ENCODE measurements at places on chromosomes 7 and 10.

DNA sequence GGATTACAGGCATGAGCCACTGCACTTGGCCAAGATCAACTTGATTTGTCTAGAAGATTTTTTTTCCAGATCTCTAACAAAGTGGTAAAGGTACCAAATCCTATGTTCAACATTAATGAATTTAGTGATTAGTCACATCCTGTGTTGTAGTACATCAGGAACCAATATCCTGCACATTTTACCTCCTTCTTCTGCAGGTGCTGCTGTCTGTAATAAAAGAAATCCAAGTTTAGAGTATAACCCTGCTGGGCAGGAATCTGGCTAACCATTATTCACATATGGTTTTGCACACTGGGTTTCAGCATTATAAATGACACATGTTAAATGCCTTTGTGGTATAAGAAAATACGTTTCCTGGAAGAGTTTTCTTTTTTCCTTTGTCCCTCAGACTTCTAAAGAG is 10.8 kb downstream of the PARD3 start:
- peaks cover 11% of the 10 kb centered on the region for H3K4me1 ChIP-seq
- DNase-seq, result peak; percentile 86
- no peaks in the 10 kb centered on the region for H3K27me3 ChIP-seq
- no peak overlapping the region for H3K27ac ChIP-seq
- no peak overlapping the region for H3K4me3 ChIP-seq
- H3K36me3 ChIP-seq, result peaks cover 6% of the 10 kb centered on the region

DNA sequence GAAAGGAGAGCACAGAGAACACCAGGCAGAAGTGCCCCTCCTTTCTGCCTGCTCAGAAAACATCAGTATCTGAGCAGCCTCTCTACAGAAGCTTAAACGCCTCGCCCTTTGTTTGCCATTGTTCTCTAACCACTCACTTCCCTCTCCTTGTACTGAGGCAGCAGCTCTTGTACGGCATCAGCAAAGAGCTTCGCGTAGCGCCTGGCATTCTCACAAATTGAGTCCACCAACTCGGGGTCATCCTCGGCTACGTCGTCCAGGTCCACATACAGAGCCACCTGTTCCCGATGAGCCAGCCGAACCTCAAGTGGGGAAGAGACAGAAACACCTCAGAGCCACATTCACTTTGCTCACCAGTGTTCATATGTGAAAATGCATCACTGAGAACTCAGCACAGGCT is 1.7 kb downstream of the MCM7 start:
- H3K27me3 ChIP-seq, result no peaks in the 10 kb centered on the region
- peaks cover 19% of the 10 kb centered on the region for H3K4me1 ChIP-seq
- no peak for DNase-seq
- H3K36me3 ChIP-seq, result peaks cover 52% of the 10 kb centered on the region
- H3K27ac ChIP-seq, result no peak overlapping the region

DNA sequence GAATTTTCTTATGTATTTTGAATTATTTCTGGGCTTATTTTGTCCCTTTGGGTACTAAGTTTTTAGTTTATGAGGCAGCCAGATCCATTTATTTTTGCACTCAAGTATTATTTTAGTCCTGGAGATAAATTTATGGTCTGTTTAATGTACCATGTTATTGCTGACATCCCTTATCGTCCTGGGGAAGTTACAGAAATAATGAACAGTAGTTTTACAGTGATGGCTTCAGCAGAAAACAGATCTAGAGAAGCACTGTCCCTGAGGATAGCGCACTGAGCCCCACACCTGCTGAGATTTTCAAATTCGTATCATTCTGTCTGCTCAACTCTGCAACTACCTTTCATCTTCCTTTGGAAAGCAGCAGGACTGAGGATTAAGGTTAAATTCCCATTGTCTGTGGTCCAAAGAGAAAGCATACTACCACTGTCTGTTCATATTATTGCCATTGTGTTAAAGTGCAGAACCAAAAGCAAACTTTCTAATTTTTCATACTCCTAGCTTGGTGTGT is 168.3 kb downstream of the SNX13 start:
- no peaks in the 10 kb centered on the region for H3K36me3 ChIP-seq
- no peak overlapping the region for H3K4me3 ChIP-seq
- H3K4me1 ChIP-seq, result peaks cover 21% of the 10 kb centered on the region
- H3K27ac ChIP-seq, result no peak overlapping the region
- no peaks in the 10 kb centered on the region for H3K27me3 ChIP-seq

DNA sequence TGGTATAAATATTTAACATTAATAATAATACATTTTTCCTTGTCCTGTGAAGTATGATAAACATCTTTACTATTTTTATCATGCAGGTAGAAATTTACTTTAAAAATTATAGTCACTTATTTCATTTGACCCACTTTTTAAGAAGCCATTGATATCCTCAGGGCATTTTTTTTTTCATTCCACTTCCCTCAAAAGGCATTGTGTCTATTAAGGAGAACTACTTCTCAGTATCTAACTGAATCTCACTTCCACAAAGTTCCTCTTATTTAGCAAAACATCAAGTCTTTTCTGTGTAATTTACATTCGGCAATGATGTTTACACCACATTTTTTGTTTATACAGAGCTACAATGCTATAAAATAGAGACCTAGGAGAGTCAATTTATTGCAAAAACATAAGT is 388.2 kb upstream of the AKR1E2 start:
- no peak overlapping the region for H3K4me3 ChIP-seq
- DNase-seq, result no peak
- H3K4me1 ChIP-seq, result no peaks in the 10 kb centered on the region
- no peaks in the 10 kb centered on the region for H3K27me3 ChIP-seq
- H3K36me3 ChIP-seq, result no peaks in the 10 kb centered on the region

- H3K27me3 ChIP-seq, result no peaks in the 10 kb centered on the region
- DNase-seq, result no peak
- no peak overlapping the region for H3K27ac ChIP-seq
Observed at GRCh38 chr10:22489467-22489866, 144.2 kb downstream of the SPAG6 start.

- peak; percentile 4 for DNase-seq
- H3K4me1 ChIP-seq, result no peaks in the 10 kb centered on the region
- H3K4me3 ChIP-seq, result no peak overlapping the region
- no peak overlapping the region for H3K27ac ChIP-seq
Observed at GRCh38 chr7:89554209-89554608, 600.1 kb upstream of the STEAP1 start.

- H3K36me3 ChIP-seq, result no peaks in the 10 kb centered on the region
- H3K4me3 ChIP-seq, result no peak overlapping the region
- H3K27ac ChIP-seq, result no peak overlapping the region
- H3K27me3 ChIP-seq, result no peaks in the 10 kb centered on the region
Observed at GRCh38 chr10:105347487-105347886, 706.4 kb downstream of the SORCS3 start.

- DNase-seq, result no peak
- H3K4me1 ChIP-seq, result no peaks in the 10 kb centered on the region
- H3K27ac ChIP-seq, result no peak overlapping the region
Observed at GRCh38 chr10:11012421-11013295, 5.0 kb upstream of the CELF2 start.

DNA sequence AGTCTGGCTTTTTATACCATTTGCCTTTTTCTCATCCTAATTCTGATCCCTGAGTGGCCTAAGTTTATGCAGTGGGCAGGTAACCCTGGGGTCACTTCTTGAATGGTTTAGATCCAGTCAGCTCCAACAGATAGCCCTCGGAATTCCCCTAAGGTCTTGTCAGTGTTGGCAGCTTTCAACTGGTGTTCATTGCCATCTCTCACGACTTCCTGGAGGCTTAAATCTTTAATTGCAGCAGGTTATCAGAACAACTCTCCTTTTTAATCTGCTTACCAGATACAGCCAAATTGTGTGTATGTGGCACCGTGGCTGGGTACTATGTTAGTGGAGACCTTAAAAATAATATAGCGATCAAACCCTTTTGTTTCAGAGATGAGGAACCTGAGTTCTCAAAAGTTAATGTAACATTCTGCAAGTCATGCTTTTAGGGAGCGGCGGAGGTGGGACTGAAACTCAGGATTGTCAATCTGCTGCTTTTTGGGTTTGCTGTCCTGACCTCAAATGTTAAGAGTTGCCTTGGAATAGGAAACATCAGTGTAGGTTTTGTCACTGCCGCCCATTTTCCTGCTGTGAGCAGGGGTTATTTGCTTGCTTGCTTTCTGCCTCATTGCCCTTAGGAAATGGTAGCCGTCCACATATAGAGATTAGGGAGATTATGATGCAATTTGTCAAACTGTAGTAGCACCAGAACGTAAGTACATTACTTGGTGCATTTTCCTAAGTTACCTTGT is 818 bp downstream of the DLD start:
- peaks cover 31% of the 10 kb centered on the region for H3K4me1 ChIP-seq
- peaks cover 12% of the 10 kb centered on the region for H3K36me3 ChIP-seq
- peak overlapping the region; percentile 81 for H3K4me3 ChIP-seq
- no peaks in the 10 kb centered on the region for H3K27me3 ChIP-seq
- DNase-seq, result no peak
- H3K27ac ChIP-seq, result peak overlapping the region; percentile 71

DNA sequence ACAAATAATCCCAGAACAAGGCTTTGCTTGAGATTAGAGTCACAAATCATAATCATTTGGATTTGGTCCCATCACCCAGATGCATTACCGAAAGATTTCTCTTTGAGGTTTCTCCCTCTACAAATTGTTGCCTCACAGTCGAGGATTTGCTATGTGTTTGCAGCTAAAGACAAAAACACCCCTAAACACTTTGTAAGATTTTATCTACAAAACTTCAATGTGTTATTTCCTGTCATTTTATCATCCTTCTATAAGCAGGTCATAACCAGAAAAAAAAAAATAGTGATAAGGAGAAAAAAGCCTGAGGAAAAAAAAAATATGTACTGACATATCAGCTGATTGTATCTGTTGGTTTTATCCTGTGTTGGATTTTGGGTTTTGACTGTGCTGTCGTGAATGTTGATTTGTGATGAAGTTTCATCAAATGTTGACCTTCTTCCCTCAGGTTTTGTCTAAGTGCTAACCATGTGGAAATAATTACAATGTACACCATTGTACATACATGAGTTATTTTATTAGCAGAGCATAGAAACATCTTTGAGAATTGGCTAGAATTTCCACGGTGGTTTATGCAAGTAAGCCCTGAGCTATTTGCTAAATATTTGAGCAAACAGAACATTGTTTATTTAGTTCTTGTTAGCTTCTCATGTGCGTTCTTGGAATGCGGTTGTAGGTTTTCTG is 274.4 kb downstream of the NEBL start:
- peak; percentile 87 for DNase-seq
- H3K4me3 ChIP-seq, result no peak overlapping the region
- H3K36me3 ChIP-seq, result no peaks in the 10 kb centered on the region
- 0 out of 2 replicates have a peak, but pooled peaks cover 4% of the 10 kb centered on the region for H3K27me3 ChIP-seq
- H3K4me1 ChIP-seq, result peaks cover 12% of the 10 kb centered on the region

- H3K27me3 ChIP-seq, result no peaks in the 10 kb centered on the region
- no peak for DNase-seq
- no peaks in the 10 kb centered on the region for H3K36me3 ChIP-seq
Observed at GRCh38 chr10:15146366-15146765, 22.1 kb downstream of the NMT2 start.

DNA sequence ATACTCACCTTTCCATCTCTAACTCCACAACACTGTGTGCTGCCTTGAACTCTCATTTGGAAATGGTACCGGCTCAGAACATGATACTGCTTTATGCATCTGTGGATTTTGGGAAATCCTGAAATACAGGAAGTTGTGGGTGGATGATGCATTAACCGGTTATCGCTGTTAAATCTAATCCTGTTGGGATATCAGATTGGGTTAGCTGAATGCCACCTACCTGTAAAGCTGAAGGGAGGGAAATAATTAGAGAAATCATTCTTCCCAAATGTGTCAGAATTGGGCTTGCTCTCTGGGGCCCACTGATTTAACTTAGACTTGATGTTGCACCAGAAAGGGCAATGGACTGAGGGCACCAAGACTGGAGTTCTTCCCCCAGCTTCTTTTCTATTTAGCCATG is 54.0 kb downstream of the CH25H start:
- 0 out of 2 replicates have a peak, but pooled peaks cover 3% of the 10 kb centered on the region for H3K27me3 ChIP-seq
- H3K36me3 ChIP-seq, result no peaks in the 10 kb centered on the region
- peak; percentile 35 for DNase-seq
- no peak overlapping the region for H3K27ac ChIP-seq
- H3K4me3 ChIP-seq, result no peak overlapping the region

All from PC-3 (cell line).